GM23338 (cell line): ENCODE measurements at places on chromosomes 2 and 18. TPM values are rescaled to one million over a fixed set of nuclear protein-coding genes. Genes with fewer than 3 reads are reported as not detected.

RGPD4 gene
- total RNA-seq = not detected in 2 replicates

KCNJ3 gene
- total RNA-seq = 0.28 and 0.74 TPM in 2 replicates

CHRND gene
- 0.10 TPM in 1 of 2 replicates, not detected in the other for total RNA-seq

NYAP2 gene
- total RNA-seq = not detected in 2 replicates

PID1 gene
- 2.4 and 4.0 TPM in 2 replicates for total RNA-seq

KCNK3 gene
- total RNA-seq = 0.19 TPM in 1 of 2 replicates, not detected in the other

FBXO15 gene
- 0.21 and 4.1 TPM in 2 replicates for total RNA-seq

TFCP2L1 gene
- 4.5 and 6.4 TPM in 2 replicates for total RNA-seq

MPP4 gene
- total RNA-seq = 0.35 TPM in 1 of 2 replicates, not detected in the other

TMEM200C gene
- total RNA-seq = 4.5 and 6.1 TPM in 2 replicates

TRABD2A gene
- total RNA-seq = 12.1 and 15.7 TPM in 2 replicates

C2orf15 gene
- total RNA-seq = 6.4 and 8.4 TPM in 2 replicates

RIT2 gene
- 0.70 and 1.9 TPM in 2 replicates for total RNA-seq

DNA sequence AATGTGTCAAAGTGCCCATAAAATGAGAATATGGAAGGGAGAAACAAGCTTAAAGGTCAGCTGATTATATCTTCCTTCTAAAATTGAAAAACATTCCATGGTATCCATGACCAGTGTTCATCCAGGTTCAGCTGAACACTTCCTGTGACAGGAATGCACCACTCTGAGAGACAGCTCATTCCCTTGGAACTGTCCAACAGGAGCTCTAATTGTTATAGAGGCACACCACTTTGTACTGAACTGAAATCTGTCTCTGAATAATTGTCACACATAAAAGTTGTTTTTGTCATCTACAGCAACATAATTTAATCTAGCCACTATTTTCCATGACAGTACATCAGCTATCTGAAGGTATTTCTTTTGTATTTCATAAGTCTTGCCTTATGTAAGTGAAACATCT is 195.9 kb upstream of the ZNF804A start:
- H3K4me3 ChIP-seq = no peak overlapping the region
- H3K27ac ChIP-seq = no peak overlapping the region
- DNase-seq = no peak
- H3K27me3 ChIP-seq = no peaks in the 10 kb centered on the region
- H3K4me1 ChIP-seq = no peaks in the 10 kb centered on the region

DNA sequence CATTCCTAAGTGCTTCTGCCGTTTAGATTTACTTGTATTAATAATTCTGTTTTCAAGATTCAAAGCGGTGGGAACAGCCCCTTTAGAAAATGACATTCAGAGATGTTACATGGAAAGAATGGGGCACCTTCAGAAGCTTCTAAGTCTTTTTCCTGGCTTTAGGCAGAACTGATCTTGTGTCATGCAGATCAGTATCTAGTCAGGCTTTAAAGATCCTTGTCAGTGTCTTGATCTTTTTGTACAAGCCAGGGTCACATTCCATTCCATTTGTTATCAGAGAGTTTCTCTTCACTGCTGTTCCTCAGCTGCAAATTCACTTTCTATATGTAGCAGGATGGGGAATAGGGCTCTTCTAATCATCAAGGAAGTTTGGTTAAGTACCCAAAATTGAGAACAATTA is 275.3 kb downstream of the DCC start:
- no peaks in the 10 kb centered on the region for H3K36me3 ChIP-seq
- no peaks in the 10 kb centered on the region; the same call in none of the 2 replicates for H3K4me1 ChIP-seq
- no peaks in the 10 kb centered on the region for H3K27me3 ChIP-seq
- no peak overlapping the region for H3K27ac ChIP-seq
- DNase-seq = peak; percentile 38
- H3K4me3 ChIP-seq = no peak overlapping the region

GRCh38 chr18:74468547-74469061 is 11.5 kb upstream of the DIPK1C start:
- no peaks in the 10 kb centered on the region for H3K4me1 ChIP-seq
- H3K4me3 ChIP-seq = no peak overlapping the region
- H3K27ac ChIP-seq = no peak overlapping the region
- no peaks in the 10 kb centered on the region for H3K36me3 ChIP-seq
- no peak for DNase-seq

DNA sequence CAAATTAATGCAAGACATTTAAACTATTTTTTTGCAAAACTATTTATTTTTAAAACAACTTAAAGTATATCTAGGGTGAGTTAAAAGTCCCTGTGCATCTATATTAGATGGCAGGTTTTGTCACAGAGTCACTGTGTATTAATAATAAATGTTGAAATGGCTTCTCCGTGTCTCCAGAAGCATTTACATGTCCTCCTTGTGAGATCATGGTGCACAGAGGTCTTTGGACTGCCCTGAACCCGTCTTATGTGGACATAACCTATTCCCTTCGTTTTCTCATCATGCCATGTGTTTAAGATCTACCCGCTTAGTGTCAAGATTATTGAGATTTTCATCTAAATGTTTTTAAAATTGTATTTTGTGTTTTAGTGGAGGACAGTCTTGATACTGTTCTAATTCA is 39.3 kb downstream of the SOCS6 start:
- no peak overlapping the region for H3K27ac ChIP-seq
- no peak for DNase-seq
- H3K4me3 ChIP-seq = no peak overlapping the region
- peaks cover 17% of the 10 kb centered on the region; the same call in 1 of the 2 replicates for H3K4me1 ChIP-seq

DNA sequence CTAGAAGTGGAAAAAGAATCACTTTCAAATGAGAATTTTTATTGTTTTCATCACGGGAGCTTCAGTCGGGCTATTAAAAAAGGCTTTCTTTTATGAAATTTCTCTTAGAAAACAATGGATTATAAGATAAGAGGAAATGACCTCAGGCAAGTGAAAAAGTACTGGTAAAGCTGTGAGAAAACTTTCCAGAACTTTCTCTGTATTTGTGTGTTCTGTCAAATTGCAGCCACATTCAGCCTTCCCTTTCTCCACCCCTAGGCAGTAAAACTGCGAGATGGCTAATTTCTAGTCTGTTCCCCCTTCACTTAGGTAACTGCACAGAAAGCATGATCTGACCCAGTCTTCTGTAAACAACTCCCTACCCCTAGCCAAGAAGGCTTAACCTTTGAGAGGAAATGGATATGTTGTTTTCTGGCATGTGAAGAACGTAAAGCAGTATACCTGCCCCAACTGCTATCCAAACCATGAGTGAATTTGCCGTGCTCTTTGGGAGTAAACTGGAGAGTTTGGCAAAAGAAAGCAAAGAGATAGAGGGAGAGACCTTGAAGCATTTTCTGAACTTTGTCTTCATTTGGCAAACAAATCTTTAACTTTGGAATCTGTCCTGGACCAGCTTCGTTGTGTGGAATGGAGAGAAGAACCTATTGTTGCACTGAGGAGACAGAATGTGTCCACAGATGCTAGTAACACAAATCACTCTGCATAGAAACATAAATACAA is 105.4 kb downstream of the ETAA1 start:
- H3K4me3 ChIP-seq = no peak overlapping the region
- H3K27me3 ChIP-seq = no peaks in the 10 kb centered on the region
- H3K27ac ChIP-seq = no peak overlapping the region
- H3K36me3 ChIP-seq = no peaks in the 10 kb centered on the region
- no peaks in the 10 kb centered on the region for H3K4me1 ChIP-seq

DNA sequence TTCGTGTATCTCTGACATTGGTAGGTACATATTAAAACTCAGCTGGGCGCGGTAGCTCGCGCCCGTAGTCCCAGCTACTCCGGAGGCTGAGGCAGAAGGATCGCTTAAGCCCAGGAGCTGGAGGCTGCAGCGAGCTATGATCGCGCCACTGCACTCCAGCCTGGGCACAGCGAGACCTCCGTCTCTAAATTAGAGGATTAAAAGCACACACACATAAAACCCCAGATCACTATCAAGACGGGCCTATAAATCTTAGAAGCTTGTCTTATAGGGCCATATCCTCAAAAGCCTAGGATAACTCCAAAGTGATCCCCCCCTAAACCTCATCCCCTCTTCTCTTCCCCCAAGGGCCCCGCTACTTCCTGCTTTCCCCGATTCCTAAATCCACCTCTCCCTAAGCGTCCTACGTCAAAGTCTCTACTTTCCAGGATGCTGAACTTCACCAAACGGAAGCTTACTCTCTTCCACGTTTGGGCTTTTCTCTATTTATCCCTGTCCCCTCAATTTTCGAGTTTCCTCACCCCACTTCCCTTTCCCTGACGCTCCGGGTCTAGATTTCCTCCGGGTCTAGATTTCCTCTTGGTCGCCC is 707 bp downstream of the KRCC1 start:
- H3K27ac ChIP-seq = peak overlapping the region; percentile 86
- no peaks in the 10 kb centered on the region for H3K36me3 ChIP-seq
- H3K27me3 ChIP-seq = no peaks in the 10 kb centered on the region
- DNase-seq = peak; percentile 54
- peak overlapping the region; percentile 92 for H3K4me3 ChIP-seq

- H3K4me1 ChIP-seq = no peaks in the 10 kb centered on the region
- H3K27me3 ChIP-seq = no peaks in the 10 kb centered on the region
- no peak for DNase-seq
- no peaks in the 10 kb centered on the region for H3K36me3 ChIP-seq
- H3K4me3 ChIP-seq = no peak overlapping the region
Observed at GRCh38 chr2:229261076-229261475, 10.0 kb downstream of the PID1 start.

DNA sequence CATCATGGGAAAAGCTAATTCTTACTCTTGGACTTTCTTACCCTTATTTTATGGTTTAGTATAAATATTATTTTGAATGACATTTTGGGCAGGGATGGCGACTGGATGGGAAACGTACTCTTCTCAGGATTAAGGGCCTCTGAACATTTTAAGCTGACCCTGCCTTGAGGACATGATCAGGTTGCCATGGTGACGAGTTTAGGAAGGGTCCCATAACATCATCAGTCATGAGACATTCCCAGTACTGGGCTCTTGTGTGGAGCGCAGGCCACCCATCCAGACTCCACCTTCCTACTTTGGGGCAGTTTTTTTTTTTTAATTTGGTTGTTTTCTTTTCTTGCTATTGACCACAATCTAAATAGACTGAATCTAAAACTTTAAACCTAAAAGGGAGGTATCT is 40.7 kb downstream of the KCNE4 start:
- H3K36me3 ChIP-seq = no peaks in the 10 kb centered on the region
- no peak overlapping the region for H3K4me3 ChIP-seq
- peaks cover 12% of the 10 kb centered on the region for H3K4me1 ChIP-seq

DNA sequence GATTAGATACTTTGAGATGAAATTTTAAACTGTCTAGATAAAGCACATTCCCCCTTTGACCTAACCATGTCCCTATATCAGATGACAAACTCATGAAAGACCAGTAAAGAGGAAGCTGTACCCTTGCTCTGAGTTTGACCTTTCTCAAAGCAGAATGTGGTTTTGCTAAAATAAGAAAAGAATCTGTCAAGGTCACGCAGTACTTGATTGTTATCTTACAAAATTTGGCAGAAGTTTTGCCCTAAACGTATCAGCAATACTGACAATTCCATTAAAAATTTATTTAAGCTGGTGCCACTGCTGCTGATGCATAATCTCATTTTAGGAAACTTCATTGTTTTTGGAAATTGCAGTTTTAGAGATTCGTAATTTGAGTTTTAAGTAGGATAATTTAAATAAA is 31.2 kb upstream of the GALM start:
- no peaks in the 10 kb centered on the region; the same call in 1 of the 2 replicates for H3K4me1 ChIP-seq
- H3K27me3 ChIP-seq = no peaks in the 10 kb centered on the region
- H3K4me3 ChIP-seq = no peak overlapping the region
- H3K36me3 ChIP-seq = no peaks in the 10 kb centered on the region
- DNase-seq = no peak

GRCh38 chr2:42327125-42327524 is 33.9 kb downstream of the COX7A2L start:
- peak; percentile 29 for DNase-seq
- H3K4me1 ChIP-seq = no peaks in the 10 kb centered on the region
- no peak overlapping the region for H3K4me3 ChIP-seq
- H3K27me3 ChIP-seq = no peaks in the 10 kb centered on the region
- H3K36me3 ChIP-seq = peaks cover 28% of the 10 kb centered on the region

DNA sequence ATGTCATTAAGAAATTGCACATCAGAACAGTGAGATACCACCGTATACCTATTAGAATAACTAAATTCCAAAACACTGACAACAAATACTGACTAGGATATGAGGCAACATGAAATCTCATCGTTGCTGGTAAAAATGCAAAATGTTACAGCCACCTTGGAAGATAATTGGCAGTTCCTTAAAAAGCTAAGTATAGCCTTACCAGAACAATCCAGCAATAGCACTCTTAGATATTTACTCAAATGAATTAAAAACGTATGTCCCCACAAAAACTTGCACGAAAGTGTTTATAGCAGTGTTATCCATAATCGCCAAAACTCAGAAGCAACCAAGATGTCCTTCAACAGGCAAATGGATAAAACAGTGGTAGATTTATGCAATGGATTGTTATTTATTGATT is 241.7 kb downstream of the EPHA4 start:
- H3K27me3 ChIP-seq = no peaks in the 10 kb centered on the region
- no peak for DNase-seq
- H3K36me3 ChIP-seq = peaks cover 4% of the 10 kb centered on the region; the same call in 1 of the 2 replicates
- H3K4me1 ChIP-seq = no peaks in the 10 kb centered on the region
- no peak overlapping the region for H3K27ac ChIP-seq

DNA sequence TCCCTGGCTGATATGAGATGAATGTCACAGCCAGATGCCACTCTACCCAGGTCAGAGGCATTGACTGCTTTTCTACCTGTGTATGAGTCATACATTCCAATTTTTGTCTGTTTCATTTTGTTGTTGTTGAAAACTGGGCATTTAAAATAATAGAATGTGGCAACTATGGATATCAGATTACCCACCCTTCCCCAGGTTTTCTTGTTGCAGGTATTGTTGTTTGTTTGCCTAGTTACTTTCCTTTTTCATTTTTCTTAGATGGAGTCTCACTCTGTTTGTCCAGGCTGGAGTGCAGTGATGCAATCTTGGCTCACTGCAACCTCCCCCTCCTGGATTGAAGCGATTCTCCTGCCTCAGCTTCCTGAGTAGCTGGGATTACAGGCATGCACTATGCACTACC is 70.2 kb downstream of the LRRC30 start:
- no peaks in the 10 kb centered on the region for H3K36me3 ChIP-seq
- no peak for DNase-seq
- H3K27me3 ChIP-seq = no peaks in the 10 kb centered on the region
- H3K4me1 ChIP-seq = no peaks in the 10 kb centered on the region

DNA sequence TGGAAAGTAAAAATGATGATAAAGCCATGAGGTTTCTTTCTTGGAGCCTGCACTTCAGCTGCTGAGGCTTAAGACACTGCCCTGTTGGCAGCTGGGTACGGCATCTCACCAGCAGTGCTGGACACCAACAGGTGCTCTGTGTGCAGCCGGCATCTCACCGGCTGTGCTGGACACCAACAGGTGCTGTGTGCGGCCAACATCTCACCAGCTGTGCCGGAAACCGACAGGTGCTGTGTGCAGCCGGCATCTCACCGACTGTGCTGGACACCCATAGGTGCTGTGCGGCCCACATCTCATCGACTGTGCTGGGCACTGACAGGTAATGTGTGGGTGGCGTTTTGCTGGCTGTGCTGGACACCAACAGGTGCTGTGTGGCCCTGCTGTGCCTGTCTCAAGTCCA is 190.8 kb downstream of the TMEM18 start:
- H3K27me3 ChIP-seq = no peaks in the 10 kb centered on the region
- no peaks in the 10 kb centered on the region for H3K4me1 ChIP-seq
- H3K36me3 ChIP-seq = no peaks in the 10 kb centered on the region
- no peak overlapping the region for H3K4me3 ChIP-seq
- DNase-seq = no peak

- H3K4me1 ChIP-seq = peaks cover 9% of the 10 kb centered on the region
- no peak for DNase-seq
- no peak overlapping the region for H3K27ac ChIP-seq
- no peaks in the 10 kb centered on the region for H3K27me3 ChIP-seq
- H3K4me3 ChIP-seq = no peak overlapping the region
- no peaks in the 10 kb centered on the region for H3K36me3 ChIP-seq
Observed at GRCh38 chr2:201408931-201409330, 42.3 kb downstream of the TRAK2 start.

- DNase-seq = no peak
- no peaks in the 10 kb centered on the region for H3K4me1 ChIP-seq
- no peak overlapping the region for H3K27ac ChIP-seq
- no peaks in the 10 kb centered on the region for H3K36me3 ChIP-seq
Observed at GRCh38 chr2:217722883-217723472, 279.8 kb downstream of the TNS1 start.
